Adrenal gland (tissue), 19 donors: ENCODE measurements at places on chromosomes 1 and 21. TPM values are rescaled to one million over a fixed set of nuclear protein-coding genes. Genes with fewer than 3 reads are reported as not detected.

GRCh38 chr1:155052439-155053395 lies 1.6 kb downstream of the ADAM15 start:
- H3K4me3 ChIP-seq = peak overlapping the region; percentile 82
- H3K4me1 ChIP-seq = peaks cover 26% of the 10 kb centered on the region
- no peak overlapping the region for H3K27ac ChIP-seq
- no peak for DNase-seq
- no peaks in the 10 kb centered on the region for H3K27me3 ChIP-seq

- H3K36me3 ChIP-seq = no peaks in the 10 kb centered on the region
- H3K27ac ChIP-seq = no peak overlapping the region
- no peak for DNase-seq
- no peaks in the 10 kb centered on the region for H3K4me1 ChIP-seq
- H3K27me3 ChIP-seq = no peaks in the 10 kb centered on the region
- H3K4me3 ChIP-seq = no peak overlapping the region
Observed at GRCh38 chr1:243493156-243494129, 237.6 kb downstream of the SDCCAG8 start.

DNA sequence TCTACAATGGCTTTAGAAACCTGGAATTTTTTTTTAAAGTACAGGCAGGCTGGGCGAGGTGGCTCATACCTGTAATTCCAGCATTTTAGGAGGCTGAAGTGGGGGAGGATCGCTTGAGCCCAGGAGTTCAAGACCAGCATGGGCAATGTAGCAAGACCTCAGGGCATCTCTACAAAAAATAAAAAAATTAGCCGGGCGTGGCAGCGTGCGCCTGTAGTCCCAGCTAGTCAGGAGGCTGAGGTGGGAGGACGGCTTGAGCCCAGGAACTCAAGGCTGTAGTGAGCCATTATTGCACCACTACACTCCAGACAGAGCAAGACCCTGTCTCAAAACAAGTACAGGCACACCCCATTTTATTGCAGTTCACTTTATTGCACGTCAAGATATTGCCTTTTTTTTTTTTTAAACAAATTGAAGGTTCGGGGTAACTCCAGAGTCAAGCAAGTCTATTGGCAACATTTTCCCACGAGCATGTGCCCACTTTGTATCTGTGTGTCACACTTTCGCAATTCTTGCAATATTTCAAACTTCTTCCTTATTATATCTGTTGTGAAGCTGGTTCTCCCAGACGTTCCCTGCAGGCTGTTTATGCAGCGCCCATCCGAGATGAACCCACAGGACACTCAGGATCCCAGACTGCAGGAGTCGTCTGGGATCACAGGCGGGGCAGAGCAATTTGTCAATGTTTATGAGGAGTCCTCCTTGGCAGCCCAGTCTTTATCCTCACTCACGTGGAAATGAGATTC lies 4.7 kb downstream of the HES2 start:
- H3K4me3 ChIP-seq = no peak overlapping the region
- H3K27ac ChIP-seq = no peak overlapping the region
- no peaks in the 10 kb centered on the region for H3K36me3 ChIP-seq
- H3K4me1 ChIP-seq = peaks cover 8% of the 10 kb centered on the region

GRCh38 chr1:97727029-97727428 lies 193.8 kb downstream of the DPYD start:
- H3K27ac ChIP-seq = no peak overlapping the region
- no peaks in the 10 kb centered on the region for H3K27me3 ChIP-seq
- H3K4me1 ChIP-seq = no peaks in the 10 kb centered on the region
- no peak for DNase-seq

DNA sequence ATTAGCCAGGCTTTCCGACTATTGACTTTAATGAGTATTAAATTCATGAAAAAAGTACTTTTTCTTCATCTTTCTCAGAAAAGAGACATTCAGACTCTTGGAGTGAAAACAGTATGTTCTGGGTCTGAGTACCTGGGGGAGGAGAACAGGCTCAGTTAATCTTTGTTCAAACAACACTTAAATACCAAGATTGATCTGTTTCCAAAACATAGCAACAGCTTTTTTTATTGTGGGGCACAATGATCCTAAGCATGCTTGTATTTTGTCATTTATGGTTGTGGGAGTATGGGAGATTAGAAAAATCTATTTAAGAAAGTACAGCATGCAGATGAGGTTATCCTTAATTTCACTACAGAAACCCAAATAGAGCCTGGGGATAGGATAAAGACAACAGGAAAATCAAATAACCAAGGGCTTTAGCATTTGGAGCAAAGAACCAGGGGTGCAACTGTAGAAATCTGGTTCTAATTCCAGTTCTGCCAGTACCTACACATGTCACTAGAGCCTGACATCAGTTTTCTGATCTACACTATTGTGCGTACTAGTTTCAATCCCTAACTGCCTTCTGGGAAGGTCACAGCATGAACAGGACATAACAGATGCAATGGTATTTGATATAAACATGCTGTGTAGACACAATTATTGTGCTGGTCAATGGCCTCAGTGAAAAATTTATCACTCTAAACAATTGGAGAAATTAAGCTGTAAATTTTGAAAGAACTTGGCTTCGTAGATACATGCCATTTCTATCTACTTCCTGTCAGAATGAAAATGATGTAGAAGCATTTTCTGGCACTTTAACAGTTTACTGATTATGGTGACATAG lies 91.2 kb downstream of the KCNK1 start:
- no peak for DNase-seq
- H3K27ac ChIP-seq = no peak overlapping the region
- no peak overlapping the region for H3K4me3 ChIP-seq
- no peaks in the 10 kb centered on the region for H3K4me1 ChIP-seq
- no peaks in the 10 kb centered on the region for H3K36me3 ChIP-seq

TRIM62 gene
- 13.8 TPM for total RNA-seq

OR6K3 gene
- not detected for total RNA-seq

DNA sequence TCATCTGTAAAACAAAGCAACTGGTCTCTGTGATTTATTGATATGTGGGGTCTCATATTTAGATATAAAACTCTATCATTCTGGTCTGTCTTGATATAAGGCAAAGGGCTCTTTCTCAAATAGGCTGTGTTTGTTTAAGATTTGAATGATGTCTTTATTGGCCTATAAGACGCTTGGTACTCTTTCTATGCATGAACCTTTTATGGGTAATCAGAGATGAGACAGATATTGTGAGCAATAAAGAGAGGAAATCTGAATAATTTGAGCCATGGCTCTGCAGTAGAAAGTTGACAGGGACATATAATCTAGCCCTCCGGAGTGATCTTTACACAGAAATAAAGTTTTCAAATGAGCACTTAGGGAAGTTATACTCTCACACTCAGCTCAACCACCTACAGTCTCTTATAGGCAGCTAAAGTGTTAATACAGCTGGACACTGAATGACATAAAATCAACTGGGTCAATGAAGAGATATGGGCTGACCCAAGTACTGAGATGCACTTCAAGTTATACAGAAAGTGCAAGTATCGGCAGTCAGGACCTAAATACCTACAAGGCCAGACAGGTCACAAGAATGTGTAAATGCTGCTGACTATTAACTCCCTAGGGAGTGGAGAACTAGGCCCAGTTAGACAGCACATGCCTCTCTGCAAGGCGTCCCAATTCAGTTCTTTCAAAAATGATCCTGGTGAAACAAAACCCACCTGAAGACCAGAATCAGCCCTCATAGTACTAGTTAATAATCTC lies 111.0 kb downstream of the PTPN14 start:
- no peak overlapping the region for H3K4me3 ChIP-seq
- no peaks in the 10 kb centered on the region for H3K36me3 ChIP-seq
- DNase-seq = no peak
- peaks cover 17% of the 10 kb centered on the region for H3K4me1 ChIP-seq
- H3K27me3 ChIP-seq = no peaks in the 10 kb centered on the region
- H3K27ac ChIP-seq = peak overlapping the region; percentile 86

OR10J1 gene
- total RNA-seq = not detected

GALE gene
- total RNA-seq = 30.3 TPM

GRCh38 chr1:41021526-41022308 lies at the start of gene SLFNL1:
Gene SLFNL1, minus strand, starts transcription at chr1:41021725. Its CDS starts 1,065 bp downstream, at chr1:41020660.
- H3K27ac ChIP-seq = peak within 1 kb of the TSS; percentile 12
- DNase-seq = no peak
- peaks cover 6% of the 10 kb centered on the region for H3K36me3 ChIP-seq

BRINP2 gene
- total RNA-seq = 17.1 TPM

GRCh38 chr1:54743416-54744226 lies 20.7 kb downstream of the PARS2 start:
- no peak for DNase-seq
- H3K27ac ChIP-seq = no peak overlapping the region
- H3K4me3 ChIP-seq = no peak overlapping the region

GRCh38 chr1:198883184-198883583 lies 244.3 kb downstream of the PTPRC start:
- DNase-seq = no peak
- no peaks in the 10 kb centered on the region for H3K36me3 ChIP-seq
- no peaks in the 10 kb centered on the region for H3K27me3 ChIP-seq
- peaks cover 14% of the 10 kb centered on the region for H3K4me1 ChIP-seq
- H3K4me3 ChIP-seq = no peak overlapping the region

- H3K36me3 ChIP-seq = no peaks in the 10 kb centered on the region
- H3K4me3 ChIP-seq = no peak overlapping the region
- DNase-seq = peak; percentile 52
- H3K27ac ChIP-seq = no peak overlapping the region
- H3K4me1 ChIP-seq = no peaks in the 10 kb centered on the region
Observed at GRCh38 chr1:185670187-185670627, 64.0 kb upstream of the HMCN1 start.

GRCh38 chr1:209895709-209896108 lies 42.3 kb upstream of the SYT14 start:
- no peak for DNase-seq
- H3K4me3 ChIP-seq = no peak overlapping the region
- no peaks in the 10 kb centered on the region for H3K4me1 ChIP-seq
- H3K36me3 ChIP-seq = no peaks in the 10 kb centered on the region
- H3K27me3 ChIP-seq = no peaks in the 10 kb centered on the region

DNA sequence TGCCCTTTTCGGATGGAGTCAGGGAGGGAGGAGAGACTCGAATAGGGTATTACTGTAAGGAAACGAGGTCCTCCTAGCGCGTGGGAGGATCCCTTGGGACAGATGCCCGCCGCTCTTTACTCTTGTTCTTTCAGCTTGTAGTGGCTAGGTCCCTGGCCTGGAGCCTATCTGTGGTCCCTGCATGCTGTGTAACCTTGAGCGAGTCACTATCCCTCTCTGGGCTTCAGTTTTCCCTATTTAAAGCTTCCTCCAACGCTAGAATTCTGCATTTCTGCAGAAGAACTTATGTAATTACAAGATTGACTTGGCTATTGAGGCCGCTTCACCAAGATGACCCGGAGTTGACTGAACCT lies 744 bp downstream of the MIER1 start:
- peaks cover 7% of the 10 kb centered on the region for H3K4me1 ChIP-seq
- no peaks in the 10 kb centered on the region for H3K36me3 ChIP-seq
- H3K27ac ChIP-seq = peak overlapping the region; percentile 61
- H3K4me3 ChIP-seq = peak overlapping the region; percentile 65
- DNase-seq = no peak
- no peaks in the 10 kb centered on the region for H3K27me3 ChIP-seq

CD1E gene
- total RNA-seq = not detected

GRCh38 chr1:112687361-112687760 lies 12.9 kb downstream of the MOV10 start:
- peaks cover 24% of the 10 kb centered on the region for H3K4me1 ChIP-seq
- DNase-seq = no peak
- H3K36me3 ChIP-seq = peaks cover 29% of the 10 kb centered on the region
- no peaks in the 10 kb centered on the region for H3K27me3 ChIP-seq
- H3K4me3 ChIP-seq = no peak overlapping the region
- no peak overlapping the region for H3K27ac ChIP-seq

- DNase-seq = no peak
- H3K4me1 ChIP-seq = no peaks in the 10 kb centered on the region
- H3K27me3 ChIP-seq = no peaks in the 10 kb centered on the region
- no peak overlapping the region for H3K27ac ChIP-seq
Observed at GRCh38 chr1:116664366-116664977, 3.1 kb downstream of the IGSF3 start.

FAM163A gene
- 1.3 TPM for total RNA-seq

LIPI gene
- total RNA-seq = not detected

- no peak for DNase-seq
- no peaks in the 10 kb centered on the region for H3K27me3 ChIP-seq
- no peak overlapping the region for H3K4me3 ChIP-seq
- H3K4me1 ChIP-seq = no peaks in the 10 kb centered on the region
- H3K36me3 ChIP-seq = no peaks in the 10 kb centered on the region
- no peak overlapping the region for H3K27ac ChIP-seq
Observed at GRCh38 chr1:168907786-168908348, 178.9 kb upstream of the DPT start.

DNA sequence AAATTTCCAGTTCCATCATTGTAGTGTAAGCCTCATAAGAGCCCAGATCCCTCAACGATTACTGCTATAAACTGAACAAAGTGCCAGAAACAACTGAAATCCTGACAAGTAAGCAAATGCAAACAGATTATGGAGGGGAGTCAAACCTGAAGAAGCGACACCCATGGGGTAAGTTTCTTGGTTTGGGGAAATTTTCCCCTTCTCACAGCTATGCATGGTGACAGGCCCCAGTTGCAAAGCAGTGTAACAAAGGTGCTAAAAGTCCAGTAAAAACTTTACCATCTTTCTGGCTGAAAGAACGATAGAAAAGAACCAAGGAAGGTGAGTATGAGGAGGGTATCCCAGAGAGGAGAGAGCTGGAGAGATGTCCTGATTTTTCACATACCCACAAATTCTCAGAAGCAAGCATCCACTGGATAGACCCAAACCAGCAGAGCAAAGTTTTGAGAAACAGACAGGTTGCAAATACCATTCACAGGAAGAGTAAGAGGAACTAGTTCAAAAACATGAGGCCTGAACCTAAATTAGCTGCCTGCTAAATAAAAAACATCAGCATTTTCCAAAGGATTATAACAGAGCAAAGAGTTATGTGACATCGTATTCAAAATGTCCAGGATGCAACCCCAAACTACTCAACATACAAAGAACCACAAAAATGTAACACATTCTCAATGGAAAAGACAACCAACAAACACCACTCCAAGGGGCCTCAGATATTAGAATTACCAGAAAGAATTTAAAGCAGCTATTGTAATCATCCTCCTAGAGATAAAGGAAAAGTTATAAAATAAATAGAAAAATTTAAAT lies 14.5 kb downstream of the SCYL3 start:
- H3K4me1 ChIP-seq = no peaks in the 10 kb centered on the region
- H3K36me3 ChIP-seq = no peaks in the 10 kb centered on the region
- H3K4me3 ChIP-seq = no peak overlapping the region
- H3K27me3 ChIP-seq = no peaks in the 10 kb centered on the region
- no peak overlapping the region for H3K27ac ChIP-seq

OR10Z1 gene
- total RNA-seq = not detected

- peaks cover 12% of the 10 kb centered on the region for H3K27me3 ChIP-seq
- DNase-seq = no peak
- no peaks in the 10 kb centered on the region for H3K36me3 ChIP-seq
Observed at GRCh38 chr1:86150553-86151055, 6.0 kb downstream of the COL24A1 start.

DNA sequence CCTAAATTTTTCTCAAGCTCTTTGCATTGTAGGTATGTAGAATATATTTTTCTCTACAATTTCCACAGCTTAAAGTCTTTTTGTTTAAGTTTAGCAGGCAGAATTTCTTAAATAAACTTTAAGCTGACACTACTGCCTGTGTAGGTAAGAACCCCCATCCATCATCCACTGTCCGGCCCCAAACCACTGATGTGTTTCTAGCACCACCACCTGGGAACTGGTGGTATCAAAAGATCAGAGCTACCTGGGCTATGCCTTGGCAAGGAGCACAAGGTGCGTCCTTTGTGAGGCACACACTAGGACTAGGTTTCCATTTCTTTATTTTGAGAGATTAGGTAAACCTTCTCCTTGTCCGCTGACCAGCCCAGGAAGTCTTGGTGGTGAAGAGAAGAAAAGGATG lies 10.5 kb upstream of the LELP1 start:
- no peak overlapping the region for H3K27ac ChIP-seq
- no peaks in the 10 kb centered on the region for H3K36me3 ChIP-seq

- H3K27ac ChIP-seq = no peak within 1 kb of the TSS
- H3K4me1 ChIP-seq = no peaks in the 10 kb centered on the region
- H3K36me3 ChIP-seq = no peaks in the 10 kb centered on the region
- H3K4me3 ChIP-seq = no peak within 1 kb of the TSS
- no peak for DNase-seq
Observed at GRCh38 chr1:110390692-110391245, at the start of gene SLC16A4. Gene SLC16A4, minus strand, starts transcription at chr1:110391026. Its CDS starts 1,703 bp downstream, at chr1:110389323.
